ENCODE measurements at places on chromosomes 6 and 20.

GRCh38 chr6:80210618-80211017 is 104.1 kb downstream of the BCKDHB start:
- DNase-seq, result no peak

- DNase-seq, result no peak
These were observed 3.0 kb upstream of the GRM4 start for GRCh38 chr6:34148631-34149451.

- DNase-seq, result no peak
These were observed 237.4 kb downstream of the GRIK2 start for GRCh38 chr6:101630941-101631340.

DNA sequence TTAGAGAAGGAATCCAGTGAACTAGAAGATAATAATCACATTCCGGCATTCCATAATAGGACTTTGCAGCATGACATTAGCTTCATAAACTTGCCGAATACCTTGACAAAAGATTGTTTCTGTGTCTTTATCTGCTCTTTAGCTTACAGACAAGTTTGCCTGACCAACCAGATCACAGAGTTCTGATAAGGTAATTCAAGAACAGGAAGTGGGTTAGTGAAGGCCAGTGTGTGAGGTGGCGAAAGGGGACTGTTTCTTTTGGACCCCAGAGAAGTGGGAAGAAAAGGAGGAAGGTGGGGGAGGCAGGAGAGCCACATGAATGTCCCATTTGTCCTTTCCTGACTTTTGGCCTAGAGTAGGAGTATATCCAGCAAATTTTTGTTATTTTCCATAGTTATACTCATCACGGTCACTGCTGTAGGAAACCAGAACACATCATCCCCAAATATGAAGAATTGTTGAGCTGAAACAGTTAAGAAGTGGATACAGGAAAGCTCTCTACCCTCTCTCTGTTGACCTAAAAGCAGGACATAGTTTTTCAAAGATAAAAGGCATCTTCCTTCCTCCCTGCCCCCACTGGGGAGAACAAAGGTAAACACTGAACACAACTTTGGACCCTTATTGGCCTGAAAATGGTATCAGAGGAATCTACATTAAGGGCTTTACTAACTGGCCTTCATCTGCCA is 72.4 kb upstream of the TNFAIP3 start:
- no peak for DNase-seq
